DMS79 (cell line): ENCODE measurements at places on chromosomes 7 and 10.
A peak's percentile ranks its signal among the peaks of the same experiment; 100 is the strongest.

GRCh38 chr7:133934977-133935330, 192.2 kb upstream of the LRGUK start:
- no peak for DNase-seq

GRCh38 chr10:59965899-59966650, 59.7 kb upstream of the CCDC6 start:
- no peak for DNase-seq

DNA sequence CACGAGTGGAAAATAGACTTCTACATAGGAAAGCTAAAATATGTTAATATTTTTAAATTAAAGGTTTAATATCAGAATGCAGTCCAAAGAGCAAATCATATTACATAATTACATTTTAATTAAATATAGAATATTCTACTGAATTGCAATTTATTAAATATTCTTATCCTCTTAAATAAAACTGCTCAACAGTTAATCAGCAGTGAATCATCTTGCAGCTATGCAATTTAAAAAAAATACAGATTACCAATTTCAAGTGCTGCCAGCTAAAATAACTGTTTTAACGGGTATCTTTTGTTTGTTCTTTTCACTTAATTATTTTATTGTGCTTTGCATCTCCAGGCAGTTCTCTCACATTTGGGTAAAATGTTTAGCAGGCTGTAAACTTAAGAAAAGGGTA, 82.2 kb downstream of the ZNRF2 start:
- DNase-seq, result no peak

DNA sequence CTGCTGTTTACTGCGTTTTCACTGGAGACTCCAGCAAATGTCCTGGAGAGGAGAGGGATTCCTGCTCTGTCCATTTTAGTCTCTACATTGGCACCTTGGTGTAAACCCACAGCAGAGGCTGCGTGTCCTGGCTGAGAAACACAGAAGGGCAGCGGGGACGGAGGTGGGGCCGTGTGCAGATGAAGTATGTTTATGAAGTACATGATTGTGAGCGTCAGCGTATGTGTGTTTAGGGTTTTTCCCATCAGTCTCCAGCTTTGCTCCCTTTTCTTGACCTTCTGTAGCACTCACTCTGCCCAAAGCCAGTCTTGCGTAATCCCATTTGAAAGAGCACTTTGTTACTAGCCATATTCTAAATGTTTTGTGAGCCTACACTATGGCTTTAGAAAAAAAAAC, 750.7 kb upstream of the SORCS1 start:
- no peak for DNase-seq

DNA sequence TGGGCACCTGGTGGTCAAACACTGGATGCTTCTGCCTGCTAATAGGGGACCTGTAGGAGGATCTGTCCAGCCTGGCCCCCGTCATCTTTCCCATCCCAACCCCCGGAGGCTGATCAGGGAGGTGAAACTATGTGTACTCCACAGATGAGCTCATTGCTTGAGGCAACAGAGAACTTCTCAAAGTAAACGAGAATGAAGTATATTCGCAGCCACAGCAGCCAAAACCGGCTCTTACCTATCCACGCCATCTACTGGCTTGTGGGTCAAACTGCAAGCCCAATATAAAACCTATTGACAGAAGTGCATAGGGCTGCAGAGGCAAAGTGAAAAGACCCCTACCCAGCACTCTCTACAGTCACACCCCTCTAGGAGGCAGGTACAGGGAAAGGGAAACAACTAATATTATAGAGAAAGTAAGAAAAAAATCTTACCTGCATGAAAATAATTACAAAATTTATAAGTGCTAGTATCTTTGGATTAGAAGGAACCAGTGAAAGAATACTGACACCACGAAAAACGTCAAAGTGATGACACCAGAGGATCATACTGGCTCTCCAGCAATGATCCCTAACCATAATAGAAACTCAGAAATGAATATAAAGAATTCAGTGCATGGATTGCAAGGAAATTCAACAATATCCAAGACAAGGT, 973.5 kb downstream of the ANKRD7 start:
- DNase-seq, result no peak

GRCh38 chr7:70574314-70574834, 557.6 kb upstream of the GALNT17 start:
- DNase-seq, result no peak

DNA sequence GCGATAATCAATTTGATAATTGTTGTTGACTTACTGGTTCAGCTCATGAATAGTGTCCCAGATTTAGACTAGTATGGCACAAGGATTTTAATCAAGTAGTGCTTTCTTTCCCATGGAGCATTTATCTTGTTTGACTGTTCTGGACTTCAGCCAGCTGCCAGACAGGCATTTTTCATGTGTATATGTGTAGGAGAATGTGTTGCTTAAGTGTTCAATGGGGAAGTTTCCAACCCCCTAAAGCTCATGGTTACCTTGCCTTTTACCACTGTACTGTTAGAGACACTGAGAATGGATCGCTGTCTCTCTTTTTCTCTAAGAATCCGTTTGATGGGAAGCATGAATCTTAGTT, 103.9 kb downstream of the LRRC4 start:
- DNase-seq, result no peak

GRCh38 chr7:7803715-7804178, 85.3 kb upstream of the RPA3 start:
- no peak for DNase-seq

GRCh38 chr7:113144817-113145216, 26.5 kb upstream of the SMIM30 start:
- no peak for DNase-seq

DNA sequence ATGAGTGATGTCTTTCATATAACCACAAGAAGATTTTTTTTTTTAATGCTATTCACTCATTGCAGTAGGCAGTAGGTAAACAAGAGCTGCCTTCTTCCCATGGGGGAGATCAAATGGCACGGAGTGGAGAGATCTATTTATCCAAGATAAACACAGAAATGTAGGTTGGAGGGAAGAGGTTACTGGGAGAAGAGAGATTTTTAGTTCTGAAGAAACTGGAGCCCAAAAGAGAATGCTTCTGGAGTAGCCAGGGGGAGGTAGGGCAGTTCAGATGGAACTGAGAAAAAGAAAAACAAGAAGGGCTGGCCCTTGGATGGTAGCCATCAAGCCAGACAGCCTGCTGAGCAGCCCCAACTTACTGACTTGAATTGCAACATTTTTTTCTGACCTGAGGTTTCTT, 270.1 kb upstream of the TPK1 start:
- no peak for DNase-seq

DNA sequence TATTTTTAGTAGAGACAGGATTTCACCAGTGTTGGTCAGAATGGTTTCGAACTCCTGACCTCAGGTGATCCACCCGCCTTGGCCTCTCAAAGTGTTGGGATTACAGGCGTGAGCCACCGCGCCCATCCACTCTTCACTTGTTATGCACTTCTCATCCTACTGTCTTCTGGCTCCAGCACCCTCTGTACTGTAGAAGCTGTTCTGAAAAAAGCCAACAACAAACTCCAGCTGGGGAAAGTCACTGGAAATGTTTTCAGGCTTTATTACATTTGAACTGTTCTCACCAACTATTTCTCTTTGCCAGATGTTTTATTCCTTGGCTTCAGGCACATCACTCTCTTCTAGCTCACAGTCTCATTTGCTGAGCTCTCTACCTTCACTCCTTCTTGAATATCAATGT, 122.5 kb upstream of the EGR2 start:
- no peak for DNase-seq

DNA sequence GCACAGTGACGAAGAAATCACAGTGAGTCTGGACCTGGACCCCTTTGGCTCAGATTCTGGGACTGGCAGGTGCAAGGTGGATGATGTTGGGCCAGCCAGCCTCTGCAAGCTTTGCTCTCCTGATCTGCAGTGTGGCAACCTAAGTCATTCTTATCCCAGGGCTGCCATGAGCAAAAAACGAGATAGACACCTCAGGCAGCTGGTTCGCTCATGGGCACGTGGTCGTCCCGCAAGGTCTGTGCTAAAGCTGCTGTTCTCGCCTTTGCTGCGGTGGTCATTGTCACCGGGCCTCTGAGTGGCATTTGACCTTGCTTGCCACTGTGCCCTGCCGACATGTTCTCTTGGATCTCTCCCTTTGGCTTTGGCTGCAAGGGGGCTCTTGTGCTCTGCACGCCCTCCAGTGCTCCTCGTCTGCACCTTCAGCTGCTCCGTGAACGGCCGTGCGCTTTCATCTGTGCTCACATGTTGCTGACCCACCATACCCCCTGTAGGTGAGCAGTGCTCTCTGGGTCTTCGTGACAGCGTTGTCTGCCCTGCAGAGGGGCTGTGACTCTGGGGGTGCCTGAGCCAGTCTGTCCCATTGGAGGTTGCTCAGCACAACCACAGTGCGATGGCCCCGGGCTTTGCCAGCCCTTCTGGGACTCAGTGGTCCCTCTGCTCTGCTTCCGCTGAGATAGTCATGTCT, 317.0 kb downstream of the GLRX3 start:
- no peak for DNase-seq

- no peak for DNase-seq
These were observed 36.2 kb downstream of the GNG11 start for GRCh38 chr7:93957767-93958166.

GRCh38 chr10:126945351-126946030, 40.3 kb downstream of the DOCK1 start:
- peak; percentile 58 for DNase-seq

DNA sequence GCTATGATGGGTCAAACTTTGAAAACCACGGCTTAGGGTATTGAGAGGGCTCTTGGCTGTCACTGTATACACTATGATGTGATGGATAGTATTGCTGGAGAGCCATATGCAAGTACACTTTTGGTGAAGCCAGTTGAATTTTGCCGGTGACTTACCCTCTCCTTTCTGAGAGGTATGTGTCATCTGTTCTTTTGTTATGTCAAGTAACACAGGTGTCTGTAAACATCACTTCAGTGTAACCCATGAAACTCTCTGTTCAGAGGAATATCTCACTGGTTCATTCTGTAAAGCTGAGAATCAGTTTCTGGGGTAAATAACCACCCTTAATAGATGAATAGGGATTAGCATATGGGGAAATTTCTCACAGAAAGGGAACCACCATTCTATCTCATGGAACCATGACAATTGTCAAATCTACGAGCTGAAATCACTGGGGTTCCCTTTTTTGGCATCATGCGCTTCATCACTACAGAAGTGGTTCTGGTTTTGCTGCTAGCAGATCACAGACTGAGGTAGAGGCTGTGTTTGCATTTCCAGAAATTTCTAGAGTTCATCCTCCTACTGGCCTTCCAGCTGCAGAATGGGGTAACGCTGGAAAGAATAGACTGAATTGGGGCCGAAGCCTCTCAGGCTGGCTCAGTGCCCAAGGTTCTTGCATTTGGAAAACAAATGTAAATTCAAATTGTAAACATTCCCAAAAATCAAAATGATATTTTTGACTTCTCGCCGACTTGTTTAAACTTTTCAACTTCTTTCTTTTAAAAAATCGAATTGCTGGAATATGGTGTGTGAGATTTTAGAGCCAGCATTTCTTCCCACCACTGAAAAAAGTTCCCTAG, 83.3 kb upstream of the CREB5 start:
- no peak for DNase-seq
